ENCODE measurements at places on chromosomes 13 and 19.

GRCh38 chr13:32315238-32316027 lies at the start of the genes BRCA2 and ZAR1L:
TSS of gene BRCA2 (plus strand) at chr13:32315508. CDS start at chr13:32316461, 953 bp downstream.
TSS of gene ZAR1L (minus strand) at chr13:32315363. CDS start at chr13:32311925, 3,438 bp downstream.
- DNase-seq, result peak; percentile 90

GRCh38 chr19:46428239-46429135 lies at the start of gene PNMA8C:
TSS of gene PNMA8C (minus strand) at chr19:46428936. CDS start at chr19:46428359, 577 bp downstream.
- peak; percentile 35 for DNase-seq

DNA sequence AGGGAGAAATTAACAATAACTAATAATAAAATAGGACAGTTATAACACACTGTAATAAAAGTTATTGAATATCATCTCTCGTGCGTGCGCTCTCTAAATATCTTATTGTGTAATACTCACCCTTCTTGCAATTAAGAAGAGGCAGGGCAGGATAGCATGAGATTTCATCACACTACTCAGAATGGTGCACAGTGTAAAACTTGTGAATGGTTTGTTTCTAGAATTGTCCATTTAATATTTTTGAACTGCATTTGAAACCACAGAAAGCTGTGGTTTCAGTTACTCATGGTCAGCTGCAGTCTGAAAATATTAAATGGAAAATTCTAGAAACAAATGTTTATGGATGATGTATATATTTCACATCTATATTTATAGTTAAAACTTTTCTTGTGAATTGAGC lies 161.1 kb downstream of the DCT start:
- DNase-seq, result no peak

DNA sequence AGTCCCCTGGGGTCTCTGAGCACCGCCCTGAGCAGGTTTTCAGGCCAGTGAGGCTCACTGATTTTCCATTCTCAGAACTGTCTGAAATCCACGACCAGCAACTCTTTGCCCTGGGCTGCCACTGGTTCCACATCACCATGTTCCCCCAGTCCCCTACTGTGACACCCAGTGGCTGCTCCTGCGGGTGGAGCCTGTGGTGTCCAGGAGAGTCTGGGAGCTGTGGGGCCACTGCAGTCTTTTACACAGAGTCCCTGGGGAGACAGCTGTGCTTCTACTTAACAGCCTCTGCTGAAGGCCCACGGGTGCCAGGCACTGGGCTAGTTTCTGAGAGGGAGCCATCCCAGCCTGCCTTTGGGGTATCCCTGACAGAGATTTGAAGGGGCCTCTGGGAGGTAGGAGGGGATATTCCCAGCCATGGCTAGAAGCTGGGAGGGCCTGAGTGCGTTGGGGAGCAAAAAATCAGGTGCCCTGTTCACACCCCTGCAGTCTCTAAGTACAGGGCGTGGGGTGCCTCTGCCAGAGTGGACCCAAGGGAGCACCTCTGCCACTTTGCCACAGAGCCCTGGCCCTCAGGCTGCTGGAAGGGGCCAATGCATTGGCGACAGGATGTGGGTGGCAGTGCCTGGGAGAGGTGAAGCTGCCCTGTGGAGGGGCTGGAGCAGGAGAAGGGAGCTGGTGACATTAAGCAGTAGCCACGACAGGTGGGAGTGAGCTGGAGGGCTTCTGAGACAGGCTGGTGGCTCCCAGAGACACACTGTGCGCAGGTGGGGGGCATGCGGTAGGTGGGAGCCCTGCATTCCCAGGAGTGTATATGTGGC lies 200.2 kb upstream of the ZNF536 start:
- no peak for DNase-seq

- DNase-seq, result no peak
These were observed 130.9 kb downstream of the DIAPH3 start for GRCh38 chr13:60032851-60033250.

GRCh38 chr13:64529874-64530485 lies 2700.2 kb downstream of the PCDH9 start:
- DNase-seq, result no peak

- DNase-seq, result no peak
These were observed 532.8 kb downstream of the UQCRFS1 start for GRCh38 chr19:28680111-28680510.

GRCh38 chr13:99064624-99065234 lies 86.9 kb upstream of the DOCK9 start:
- DNase-seq, result no peak

GRCh38 chr19:1984357-1984756 lies 31.2 kb downstream of the BTBD2 start:
- DNase-seq, result no peak
